Retina (tissue), 1 donor: ENCODE measurements at places on chromosomes 2 and 18.

GRCh38 chr2:55232084-55232862 is at the start of the genes CLHC1 and RPS27A:
Gene CLHC1, minus strand, starts transcription at chr2:55232293. Its CDS starts 9,882 bp downstream, at chr2:55222411.
Gene RPS27A, plus strand, starts transcription at chr2:55232688. Its CDS starts 137 bp downstream, at chr2:55232825.
- DNase-seq = peak; percentile 99

- no peak for DNase-seq
Measured at GRCh38 chr2:49831698-49832367, 677.5 kb upstream of the FSHR start.

- DNase-seq = no peak
Measured at GRCh38 chr2:218137514-218137913, 11.7 kb downstream of the CXCR2 start.

DNA sequence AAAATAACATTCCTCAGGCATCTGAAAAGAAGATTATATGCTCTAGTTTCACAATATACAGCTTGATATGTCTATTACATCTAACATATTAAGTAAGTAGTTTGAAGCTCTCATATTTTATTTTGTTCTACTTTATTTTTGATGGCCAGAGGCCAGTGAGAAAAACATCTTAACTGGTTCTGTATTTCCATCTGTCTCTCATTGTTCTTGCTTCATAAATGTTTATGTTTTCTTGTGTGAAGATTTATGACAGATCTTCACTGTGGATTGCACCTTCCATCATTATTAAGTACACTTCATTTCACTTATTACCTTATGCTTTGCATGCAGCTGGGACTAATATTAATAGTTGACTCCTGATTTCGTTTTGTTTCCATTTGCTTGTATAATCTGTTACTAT is 511.2 kb downstream of the TSN start:
- DNase-seq = no peak

GRCh38 chr18:80006724-80007123 is 18.4 kb upstream of the TXNL4A start:
- DNase-seq = no peak

- no peak for DNase-seq
Measured at GRCh38 chr2:125516496-125517109, 1139.4 kb upstream of the GYPC start.

DNA sequence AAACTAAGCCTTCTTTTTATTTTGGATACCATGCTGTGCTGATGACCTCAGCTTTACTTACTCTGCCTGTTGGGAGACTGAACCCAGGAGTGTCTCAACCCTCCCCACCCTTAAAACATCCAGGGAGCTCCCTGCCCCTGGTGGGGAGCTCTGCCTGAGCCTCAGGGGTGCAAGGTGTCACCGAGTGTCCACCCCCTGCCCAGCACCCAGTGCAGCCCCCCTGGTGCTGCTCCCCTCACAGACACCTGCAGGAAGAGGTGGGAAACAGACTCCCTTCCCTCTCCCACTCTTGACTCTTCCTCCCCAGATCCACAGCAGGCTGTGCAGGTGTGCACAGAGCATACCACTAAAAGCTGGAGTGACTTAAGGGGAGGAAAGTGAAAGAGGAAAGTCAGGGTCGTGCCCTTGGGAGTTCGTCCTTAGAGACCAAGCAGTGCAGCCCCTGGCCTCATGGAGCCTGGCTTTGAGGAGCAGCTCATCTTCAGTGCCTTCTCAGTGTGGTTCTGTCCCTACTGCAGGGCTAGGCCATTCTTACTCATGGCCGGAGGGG is 51.3 kb downstream of the MYO7B start:
- no peak for DNase-seq

DNA sequence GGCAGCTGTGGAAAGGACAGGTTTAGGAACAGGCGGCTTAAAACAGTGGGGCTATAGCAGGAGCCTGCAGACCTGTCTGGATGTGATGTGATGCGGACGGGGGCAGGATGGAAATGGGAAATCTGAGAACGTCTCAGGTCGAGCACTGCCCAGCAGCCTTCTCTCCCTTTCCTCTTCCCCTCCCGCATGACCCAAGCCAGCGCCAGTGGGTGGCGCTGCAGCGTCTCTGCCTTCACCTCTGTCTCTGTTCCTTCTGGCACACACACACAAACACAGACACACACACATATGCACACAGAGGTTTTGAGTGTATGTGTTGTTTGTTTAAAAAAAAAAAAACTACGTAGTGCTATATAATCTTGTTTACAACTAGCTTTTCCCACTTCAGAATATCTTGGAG is 82.0 kb upstream of the SLC66A3 start:
- DNase-seq = peak; percentile 62

DNA sequence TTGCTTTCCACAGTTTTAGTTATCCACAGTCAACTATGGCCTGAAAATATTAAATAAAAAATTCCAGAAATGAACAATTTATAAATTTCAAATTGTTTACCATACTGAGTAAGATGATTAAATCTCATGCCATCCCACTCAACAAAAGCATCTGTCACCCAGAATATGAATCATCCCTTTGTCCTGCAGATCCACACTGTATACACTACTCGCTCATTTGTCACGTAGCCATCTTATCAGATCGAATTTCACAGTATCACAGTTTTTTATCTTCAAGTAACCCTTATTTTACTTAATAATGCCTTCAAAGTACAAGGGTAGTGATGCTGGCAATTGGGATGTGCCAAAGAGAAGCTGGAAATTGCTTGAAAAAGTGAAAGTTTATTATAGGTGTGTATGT is 291.8 kb upstream of the LRATD1 start:
- no peak for DNase-seq

GRCh38 chr2:74845991-74846390 is 12.1 kb downstream of the HK2 start:
- no peak for DNase-seq

GRCh38 chr2:120539937-120540718 is 194.2 kb downstream of the INHBB start:
- no peak for DNase-seq

DNA sequence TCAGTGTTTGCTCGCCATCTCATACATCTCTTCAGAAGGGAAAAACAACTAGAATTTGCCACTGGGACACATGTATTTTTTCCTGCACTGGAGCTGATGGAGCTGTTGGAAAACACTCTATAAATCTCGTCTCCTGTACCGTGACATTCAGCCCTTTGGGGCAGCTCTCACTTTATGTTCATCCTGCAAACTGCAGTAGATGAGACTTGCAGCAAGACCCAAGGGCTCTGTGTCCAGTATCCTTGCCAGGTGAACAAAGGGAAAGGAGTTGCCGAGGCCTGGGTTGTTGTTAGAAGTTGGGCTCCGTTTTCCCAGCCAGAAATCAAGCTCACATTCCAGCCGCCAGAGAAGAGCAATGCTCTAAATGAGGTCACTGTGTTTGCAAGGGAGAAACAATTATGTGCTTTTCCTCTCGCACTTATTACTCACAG is 285.1 kb downstream of the SLC4A3 start:
- DNase-seq = peak; percentile 64

DNA sequence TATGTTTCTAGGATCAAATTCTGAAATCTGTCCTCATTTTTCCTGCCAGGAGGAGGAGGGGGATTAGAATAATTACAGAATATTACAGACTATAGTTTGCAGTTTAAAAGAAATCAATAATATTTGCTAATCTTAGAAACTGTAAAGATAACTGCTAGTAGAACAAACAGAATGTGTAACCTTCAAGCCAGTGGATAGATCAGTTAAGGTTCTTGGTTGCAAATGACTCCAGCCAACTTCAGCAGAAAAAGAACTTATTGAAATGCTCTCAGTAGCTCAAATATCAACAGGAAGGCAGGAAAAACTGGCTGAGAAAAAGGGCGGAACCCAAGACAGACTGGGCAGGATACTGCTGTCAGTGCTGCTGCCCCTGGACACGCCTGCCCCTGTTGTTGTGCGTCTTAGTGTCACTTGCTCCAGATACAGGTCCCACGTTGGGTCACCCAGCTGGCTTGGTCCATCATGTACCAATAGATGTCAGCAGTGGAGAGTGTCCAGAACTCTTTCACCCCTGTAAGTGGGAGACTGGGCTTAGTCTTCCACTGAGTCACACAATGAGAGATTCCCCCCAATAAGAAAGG is 10.2 kb downstream of the NMUR1 start:
- DNase-seq = no peak

DNA sequence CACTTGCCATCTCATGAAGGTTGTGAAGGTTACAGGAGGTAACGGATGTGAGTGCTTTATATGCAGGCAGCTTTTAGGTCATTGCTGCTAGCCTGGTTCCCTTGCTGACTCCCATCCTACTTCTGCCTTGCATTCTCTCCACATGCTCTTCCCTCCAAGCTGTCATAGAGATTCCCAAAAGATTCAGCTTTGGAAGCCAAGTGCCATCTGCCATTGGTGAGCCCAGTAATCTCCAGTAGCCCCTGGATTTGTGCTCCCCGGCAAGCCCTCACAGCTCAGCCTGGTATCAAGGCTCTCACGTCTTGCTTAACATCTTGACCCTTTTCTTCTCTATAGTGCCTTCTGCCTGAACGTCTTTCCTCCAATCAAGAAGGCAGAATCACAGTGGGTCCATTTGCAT is 61.6 kb downstream of the MYT1L start:
- no peak for DNase-seq

DNA sequence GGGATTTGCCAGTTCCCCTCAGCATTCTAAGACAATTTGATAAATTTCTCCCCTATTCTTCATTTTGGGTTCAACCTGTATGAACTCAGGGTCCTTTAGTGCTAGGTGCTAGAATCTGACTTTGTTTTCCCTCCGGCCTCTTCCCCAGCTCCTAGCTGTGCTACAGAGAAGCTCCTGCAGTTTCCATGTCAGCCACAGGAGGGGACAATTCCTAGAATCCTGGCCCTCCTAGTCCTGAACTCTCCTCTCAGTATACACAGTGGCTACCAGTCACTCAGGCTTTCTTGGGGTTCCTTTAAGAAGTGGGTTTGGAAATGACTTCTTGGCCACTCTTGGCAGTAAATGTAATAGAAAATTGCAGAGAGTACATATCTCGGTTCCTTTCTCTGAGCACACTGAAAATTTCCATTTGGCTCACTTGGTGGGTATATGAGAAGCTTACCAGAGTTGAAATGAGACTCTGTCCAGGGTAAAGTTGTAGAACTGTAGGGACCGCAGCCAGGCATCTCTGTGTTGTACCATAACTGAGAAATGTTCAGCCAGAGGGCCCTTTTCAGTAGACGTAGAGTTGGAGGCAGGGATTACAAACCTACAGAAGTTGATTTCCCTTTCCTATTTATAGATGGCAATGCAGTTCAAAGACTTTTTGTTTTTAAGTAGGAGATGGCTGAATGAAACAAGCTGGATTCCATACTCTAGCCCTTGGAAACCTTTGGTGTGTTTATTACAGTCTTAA is 5.0 kb upstream of the CHST10 start:
- DNase-seq = peak; percentile 25

DNA sequence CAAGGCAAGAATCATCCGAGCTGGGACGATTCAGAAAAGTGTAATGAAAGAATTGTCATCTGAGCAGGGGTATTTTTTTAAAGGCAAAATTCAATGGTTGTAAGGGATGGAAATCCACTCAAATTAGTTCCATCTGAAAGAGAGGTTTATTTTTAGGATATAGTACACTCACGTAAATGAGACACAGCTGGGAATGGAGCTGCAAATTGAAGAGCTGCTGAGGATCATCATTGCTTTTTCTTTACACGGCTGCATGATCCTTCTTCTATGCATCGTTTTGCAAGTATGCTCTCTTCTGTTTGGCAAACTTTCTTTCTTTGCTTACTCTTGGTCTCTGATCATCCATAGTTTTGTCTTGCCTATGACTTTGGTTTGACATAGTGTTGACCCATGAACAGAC is 27.4 kb upstream of the CUL3 start:
- no peak for DNase-seq
